ENCODE measurements at places on chromosomes 7 and 10.

GRCh38 chr7:30177186-30177585 is 42.4 kb downstream of the MTURN start:
- DNase-seq = no peak

DNA sequence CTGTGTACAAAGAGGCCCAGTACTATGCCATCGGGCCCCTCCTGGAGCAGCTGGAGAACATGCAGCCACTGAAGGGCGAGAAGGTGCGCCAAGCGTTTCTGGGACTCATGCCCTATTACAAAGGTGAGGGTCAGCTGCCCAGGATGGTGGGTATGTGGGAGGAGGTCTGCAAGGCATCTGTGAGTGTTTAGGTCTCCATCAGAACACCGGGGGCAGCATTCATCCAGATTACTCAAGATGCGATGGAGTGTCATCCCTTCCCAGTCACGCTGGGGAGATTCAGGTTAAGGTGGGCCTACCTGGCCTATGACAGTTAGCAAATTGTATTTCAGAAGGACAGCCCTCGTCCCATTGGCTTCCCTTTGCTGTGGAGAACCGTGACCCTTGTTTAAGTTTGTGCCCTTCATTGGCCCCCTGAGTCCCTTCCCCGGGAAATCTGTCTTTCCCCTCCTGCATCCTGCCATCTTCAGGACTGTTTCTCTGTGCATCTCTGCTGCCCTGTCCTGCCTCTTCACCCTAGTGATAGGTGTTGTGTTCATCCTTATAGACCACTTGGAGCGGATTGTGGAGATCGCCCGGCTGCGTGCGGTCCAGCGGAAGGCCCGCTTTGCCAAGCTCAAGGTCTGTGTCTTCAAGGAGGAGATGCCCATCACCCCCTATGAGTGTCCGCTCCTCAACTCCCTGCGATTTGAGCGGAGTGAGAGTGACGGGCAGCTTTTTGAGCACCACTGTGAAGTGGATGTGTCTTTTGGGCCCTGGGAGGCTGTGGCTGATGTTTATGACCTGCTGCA is 9.8 kb downstream of the KCTD7 start:
- no peak for DNase-seq

- peak; percentile 73 for DNase-seq
Measured at GRCh38 chr7:130941322-130942210, 207.6 kb upstream of the KLF14 start.

GRCh38 chr7:158550886-158551452 is 36.7 kb downstream of the PTPRN2 start:
- DNase-seq = no peak

DNA sequence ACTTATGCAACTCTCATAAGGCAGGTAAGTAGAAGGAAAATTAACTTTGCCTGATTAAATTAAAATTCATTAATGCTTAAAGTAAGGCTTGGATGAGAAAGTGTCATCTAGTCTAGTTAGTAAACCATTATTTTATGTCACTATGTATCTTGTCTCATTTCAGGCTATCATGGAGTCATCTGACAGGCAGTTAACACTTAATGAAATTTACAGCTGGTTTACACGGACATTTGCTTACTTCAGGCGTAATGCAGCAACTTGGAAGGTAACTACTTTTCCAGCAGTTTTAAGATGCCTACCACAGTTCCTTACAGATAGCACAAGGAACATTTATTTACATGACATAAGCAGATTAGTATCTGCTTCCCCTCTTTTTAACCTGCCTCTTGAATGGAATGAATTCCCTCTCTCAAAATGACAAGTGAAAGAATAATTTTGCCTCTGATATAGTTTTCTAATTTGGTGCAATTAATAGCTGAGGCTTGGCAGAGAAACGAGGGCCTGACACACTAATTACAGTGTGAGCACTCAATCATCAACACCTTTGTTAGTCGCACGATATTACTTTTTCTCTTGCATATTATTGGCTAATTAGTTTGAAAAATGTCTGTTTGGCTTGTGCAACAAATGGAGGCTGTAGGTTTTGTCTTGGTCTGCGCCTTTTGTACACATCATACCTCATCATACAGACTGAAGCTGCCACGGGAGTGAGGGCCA is 245.0 kb downstream of the FOXP2 start:
- no peak for DNase-seq

- no peak for DNase-seq
Measured at GRCh38 chr7:112162142-112162766, 43.9 kb downstream of the DOCK4 start.

GRCh38 chr10:73076360-73077183 is 20.1 kb downstream of the P4HA1 start:
- DNase-seq = no peak

DNA sequence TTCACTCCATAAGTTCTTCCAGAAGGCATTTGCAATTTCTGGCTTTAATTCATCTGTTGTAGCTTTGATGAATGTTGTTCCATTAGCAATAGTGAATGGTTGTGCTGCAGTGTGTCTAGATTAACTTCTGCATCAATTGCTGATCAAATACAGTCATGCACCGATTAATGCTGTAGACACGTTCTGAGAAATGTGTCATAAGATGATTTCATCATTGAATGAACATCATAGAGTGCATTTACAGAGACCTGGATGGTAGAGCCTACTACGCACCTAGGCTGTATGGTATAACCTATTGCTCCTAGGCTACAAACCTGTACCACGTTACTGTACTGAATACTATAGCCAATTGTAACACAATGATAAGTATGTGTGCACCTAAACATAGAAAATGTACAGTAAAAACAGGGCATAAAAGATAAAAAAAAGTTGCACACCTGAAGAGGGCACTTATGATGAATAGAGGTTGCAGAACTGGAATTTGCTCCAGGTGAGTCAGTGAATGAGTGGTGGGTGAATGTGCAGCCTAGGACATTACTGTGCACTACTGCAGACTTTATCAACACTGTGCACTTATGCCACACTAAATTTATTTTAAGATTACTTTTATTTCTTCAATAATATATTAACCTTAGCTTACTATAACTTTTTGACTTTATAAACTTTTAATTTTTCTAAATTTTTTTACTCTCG is 170.7 kb downstream of the HERPUD2 start:
- no peak for DNase-seq

GRCh38 chr10:16792675-16793074 is 24.5 kb downstream of the RSU1 start:
- DNase-seq = no peak

- DNase-seq = no peak
Measured at GRCh38 chr7:73715648-73716317, 3.7 kb downstream of the STX1A start.

DNA sequence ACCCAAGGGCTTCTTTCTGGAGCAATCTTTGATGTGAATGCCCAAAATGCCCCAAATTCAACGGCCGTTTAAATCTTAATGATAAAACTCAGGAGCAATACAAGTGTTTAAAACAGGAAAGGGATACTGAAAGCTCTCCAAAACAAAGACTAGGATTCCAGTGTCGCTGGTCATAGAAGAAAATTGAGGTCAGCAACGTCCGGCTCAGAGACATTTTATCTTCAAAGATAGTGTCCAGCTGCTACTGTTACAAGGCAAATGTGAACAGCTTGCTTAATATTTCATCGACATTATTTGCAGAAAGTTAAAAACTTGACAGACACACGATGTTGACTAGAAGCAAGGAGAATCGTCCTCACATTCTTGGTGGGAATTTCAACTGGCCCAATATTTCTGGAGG is 15.4 kb upstream of the CTBP2 start:
- no peak for DNase-seq

- no peak for DNase-seq
Measured at GRCh38 chr7:41992881-41993867, 243.8 kb downstream of the GLI3 start.

DNA sequence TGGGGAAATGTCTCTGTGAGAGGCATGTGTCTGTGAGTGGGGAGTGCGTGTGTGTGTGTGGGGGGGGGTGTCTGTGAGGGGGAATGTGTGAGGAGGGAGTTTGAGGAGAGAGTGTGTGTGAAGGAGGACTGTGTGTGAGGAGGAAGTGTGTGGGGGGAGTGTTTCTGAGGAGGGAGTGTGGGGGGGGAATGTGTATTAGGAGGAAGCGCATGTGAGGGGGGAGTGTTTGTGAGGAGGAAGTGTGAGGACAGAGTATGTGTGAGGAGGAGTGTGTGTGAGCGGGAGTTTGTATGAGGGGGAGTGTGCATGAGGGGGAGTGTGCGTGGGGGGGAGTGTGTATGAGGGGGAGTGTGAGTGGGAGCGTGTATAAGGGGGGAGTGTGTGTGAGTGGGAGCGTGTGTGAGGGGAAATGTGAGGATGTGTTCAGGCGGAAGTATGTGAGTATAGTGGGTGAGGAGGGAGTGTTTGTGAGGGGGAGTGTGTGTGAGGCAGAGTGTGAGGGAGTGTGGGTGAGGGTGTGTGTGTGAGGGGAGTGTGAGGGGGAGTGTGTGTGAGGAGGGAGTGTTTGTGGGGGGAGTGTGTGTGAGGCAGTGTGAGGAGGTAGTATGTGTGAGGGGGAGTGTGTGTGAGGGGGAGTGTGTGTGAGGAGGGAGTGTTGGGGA is 21.8 kb upstream of the PTPRN2 start:
- DNase-seq = no peak

Measured in CD4-positive, alpha-beta T cell treated with Interferon gamma for 1 hour (primary cell).